ENCODE measurements at places on chromosomes 5 and 9.

GRCh38 chr5:110956280-110956912 lies 115.1 kb upstream of the TSLP start:
- DNase-seq = no peak

DNA sequence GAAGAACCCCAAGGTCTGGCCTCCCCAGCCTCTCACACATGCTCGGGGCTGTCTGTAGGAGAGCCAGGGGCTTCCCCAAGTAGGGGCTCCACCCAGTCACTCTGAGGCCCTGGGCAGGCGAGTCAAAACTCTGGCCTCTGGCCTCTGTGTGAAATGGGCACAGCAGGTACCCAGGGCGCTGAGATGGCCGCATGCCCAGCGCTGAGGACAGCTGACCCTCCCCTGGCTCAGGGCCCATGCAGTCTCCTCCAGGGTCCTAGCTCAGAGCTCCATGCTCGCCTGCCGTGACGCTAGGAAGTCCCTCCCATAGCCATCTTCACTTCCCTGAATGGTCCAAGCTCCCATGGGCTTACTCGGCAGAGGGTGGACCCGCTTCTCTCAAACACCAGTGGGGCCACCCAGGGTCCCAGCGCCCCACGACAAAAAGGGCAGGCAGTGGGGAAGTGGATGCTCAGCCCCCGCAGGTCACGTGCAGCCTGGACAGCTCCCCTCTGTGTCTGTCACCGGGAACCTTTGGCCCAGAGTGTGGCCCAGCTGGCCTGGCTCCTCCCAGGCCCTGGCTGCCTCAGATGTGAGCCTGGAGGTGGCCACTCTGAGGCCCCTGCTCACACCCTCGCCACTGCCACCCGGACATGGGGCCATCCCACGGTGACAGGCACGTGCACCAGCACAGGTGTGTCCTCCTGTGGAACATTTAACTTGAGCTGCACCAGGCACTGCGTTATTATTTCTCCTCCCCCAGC lies 12.2 kb upstream of the VAV2 start:
- no peak for DNase-seq

DNA sequence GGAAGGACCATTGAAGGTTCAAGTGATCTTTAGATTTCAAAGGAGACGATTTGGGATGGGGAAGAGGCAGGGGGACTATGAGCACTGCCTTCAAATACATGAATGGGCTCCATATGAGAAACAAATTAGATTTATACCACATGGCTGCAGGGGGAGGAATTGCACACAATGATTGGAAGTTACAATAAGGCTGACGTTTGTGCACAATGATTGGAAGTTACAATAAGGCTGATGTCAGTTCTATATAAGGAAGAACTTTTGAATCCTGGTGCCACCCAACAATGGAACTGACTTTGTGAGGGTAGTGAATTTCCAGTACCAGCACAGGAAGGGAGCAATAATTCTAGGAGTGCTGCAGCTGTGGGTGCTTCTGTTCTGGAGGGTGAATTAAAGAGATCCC lies 95.7 kb upstream of the PTGER4 start:
- DNase-seq = no peak

DNA sequence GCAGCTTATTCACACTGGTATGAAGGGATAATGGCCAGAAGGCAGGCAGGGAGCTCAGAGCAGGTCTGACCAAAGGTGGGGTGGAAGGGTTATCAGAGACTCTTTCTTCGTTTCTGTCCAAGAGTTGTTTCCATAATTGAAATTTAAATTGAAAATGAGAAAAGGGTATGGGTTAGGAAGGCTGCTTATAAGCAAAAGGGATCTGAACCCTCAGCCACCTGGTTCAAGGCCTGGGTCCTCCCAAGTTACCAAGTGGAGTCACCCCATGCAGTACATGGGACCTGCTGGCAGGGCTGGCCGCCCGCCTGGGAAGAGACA lies 17.8 kb downstream of the EEIG1 start:
- no peak for DNase-seq

DNA sequence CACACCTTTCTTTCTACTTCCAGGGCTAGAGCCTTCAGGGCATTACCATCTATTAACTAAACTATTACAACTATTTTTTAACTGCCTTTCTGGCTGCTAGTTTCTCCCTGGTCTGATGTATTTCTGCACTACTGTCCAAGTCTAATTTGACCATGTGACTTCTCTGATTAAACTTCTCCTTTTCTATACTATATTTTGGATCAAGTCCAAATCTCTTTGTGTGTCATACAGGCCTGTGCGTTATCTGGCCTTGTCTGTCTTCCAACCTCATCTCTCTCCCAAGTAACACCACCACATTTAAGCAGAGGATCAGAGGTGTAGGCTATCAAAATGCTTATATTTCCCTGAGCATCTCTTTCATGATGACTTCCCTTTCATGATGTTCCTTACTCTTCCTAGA lies 47.2 kb upstream of the OR13F1 start:
- no peak for DNase-seq

DNA sequence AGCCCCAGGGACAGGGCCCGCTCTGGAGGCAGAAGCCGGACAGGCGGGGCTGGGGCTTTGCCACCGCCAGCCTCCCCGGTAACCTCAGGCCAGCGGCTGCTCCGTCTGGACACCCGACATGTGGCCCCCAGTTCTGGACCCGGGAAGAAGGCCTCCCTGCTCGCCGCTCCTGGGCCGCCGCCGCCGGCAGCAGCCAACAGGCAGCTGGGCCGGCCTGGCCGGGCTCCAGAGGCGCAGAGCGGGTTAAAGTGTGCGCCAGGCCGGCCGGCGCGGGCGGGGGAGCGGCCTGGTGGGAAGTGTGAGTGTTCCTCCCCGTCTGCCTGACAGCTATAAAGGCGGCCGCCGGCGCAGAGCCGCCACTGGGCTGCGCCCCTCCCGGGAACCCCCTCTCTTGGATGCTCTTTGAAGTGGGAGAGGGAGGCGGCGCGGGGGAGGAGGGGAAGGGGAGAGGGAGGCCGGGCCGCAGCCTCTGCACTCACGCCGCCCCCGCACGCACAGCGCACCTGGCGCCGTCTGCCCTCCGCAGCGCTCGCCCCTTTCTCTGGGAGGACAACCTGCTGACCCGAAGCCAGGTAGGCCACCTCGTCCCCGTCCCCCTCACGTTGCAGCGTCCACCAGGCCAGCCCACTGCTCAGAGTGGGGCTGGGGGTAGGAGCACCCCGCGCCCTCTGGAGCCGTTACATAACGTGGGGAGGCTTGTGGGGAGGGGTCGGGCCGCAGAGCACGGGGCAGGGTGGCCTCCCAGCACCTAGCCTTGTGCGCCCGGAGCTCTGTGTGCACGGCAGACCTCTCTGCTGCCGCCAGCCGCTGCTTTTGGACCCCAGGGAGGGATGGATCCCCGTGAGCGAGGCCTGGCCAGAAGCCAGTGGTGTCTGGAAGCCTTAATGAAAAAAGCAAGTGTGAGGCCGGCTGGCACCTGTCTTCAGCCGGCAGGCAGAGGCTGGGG lies at the start of gene ADAMTSL2:
Gene ADAMTSL2, plus strand, starts transcription at position 359 of the 946 bp plus-strand sequence. CDS start 2,009 bp downstream, outside the sequence.
- no peak for DNase-seq

- no peak for DNase-seq
Observed at GRCh38 chr9:120071760-120072159, 508.2 kb downstream of the CDK5RAP2 start.

GRCh38 chr5:56175488-56175887 lies 57.6 kb downstream of the ANKRD55 start:
- no peak for DNase-seq

GRCh38 chr9:13948037-13948436 lies 365.9 kb downstream of the NFIB start:
- no peak for DNase-seq

DNA sequence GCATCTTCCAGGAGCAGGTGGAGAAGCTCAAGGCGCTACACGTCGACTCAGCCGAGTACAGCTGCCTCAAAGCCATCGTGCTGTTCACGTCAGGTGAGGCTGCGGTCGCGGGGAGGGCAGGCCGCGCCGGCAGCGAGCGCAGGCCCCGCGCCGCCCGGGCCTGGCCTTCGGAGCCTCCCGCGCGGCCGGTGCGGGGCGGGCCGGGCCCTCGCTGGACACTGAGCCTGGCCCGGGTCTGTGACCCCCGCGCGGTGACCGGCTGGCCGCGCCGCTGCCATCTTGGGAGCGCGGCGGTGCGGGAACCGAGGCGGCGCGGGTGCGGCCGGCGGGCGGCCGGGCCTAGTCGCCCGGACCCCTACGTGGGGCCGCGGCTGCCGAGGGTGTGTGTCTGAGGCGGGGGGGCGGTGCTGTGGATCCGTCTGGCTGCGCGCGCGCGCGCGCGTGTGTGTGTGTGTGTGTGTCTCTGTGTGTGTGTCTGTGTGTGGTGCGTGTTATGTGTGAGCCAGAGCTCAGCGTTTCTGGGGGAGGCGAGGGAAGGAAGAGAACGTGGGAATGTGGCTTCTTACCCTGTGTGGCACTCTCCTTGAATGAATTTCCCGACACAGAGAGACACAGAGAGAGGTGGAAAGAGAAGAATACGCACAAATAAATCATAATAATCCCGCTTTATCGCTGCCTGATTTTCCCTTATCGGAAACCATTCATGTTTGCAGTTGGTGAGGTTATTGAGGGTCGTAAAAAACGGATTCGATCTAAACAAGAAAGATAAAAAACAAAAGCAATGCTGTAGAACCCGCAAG lies 5.5 kb downstream of the NR2F1 start:
- DNase-seq = no peak

GRCh38 chr5:133885566-133885965 lies 82.9 kb downstream of the C5orf15 start:
- DNase-seq = no peak

- DNase-seq = no peak
Observed at GRCh38 chr5:111926026-111926425, 169.0 kb upstream of the NREP start.

DNA sequence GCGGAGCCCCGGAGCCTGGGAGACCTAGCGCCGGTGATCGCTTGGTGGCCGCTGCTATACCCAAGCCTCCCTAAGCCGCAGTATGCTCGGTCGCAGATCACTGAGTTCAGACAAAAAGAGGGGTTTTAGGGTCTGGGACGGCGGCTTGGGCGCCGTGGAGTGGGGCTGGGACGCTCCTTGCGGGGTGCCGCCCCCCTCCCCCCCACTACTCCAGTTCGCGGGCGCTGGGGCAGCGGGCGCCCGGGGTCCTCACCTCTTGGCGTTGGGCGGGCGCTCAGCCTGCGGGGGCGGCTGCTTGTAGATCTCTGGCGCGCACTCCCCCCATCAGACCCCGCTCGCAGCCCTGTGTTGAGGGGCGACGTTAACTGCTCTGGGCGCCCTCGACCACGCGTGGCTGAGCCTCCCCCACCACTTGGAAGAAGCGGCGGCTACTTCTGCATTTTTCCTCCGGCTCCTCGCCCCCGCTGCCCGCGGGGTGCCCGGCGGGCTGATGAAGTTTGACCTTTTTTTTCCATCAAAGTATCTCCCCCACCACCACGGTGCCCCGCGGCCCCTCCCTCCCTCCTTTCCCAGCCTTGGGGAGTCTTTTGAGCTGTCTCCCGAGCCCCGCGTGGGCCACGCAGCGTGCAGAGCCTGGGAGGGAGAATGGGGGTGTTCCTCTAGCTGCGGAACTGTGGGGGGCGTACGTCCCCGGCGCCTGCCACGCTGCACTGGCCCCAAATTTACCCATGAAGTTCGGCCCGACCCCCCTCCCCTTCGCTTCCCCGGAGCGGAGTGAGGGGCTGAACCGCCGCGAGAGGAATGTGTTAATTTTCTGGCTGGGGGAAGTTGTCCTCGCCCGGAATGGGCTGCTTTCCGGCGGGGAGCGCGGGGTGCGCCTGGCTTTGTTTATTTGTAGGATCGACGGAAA lies 1.2 kb downstream of the CXXC5 start:
- no peak for DNase-seq

DNA sequence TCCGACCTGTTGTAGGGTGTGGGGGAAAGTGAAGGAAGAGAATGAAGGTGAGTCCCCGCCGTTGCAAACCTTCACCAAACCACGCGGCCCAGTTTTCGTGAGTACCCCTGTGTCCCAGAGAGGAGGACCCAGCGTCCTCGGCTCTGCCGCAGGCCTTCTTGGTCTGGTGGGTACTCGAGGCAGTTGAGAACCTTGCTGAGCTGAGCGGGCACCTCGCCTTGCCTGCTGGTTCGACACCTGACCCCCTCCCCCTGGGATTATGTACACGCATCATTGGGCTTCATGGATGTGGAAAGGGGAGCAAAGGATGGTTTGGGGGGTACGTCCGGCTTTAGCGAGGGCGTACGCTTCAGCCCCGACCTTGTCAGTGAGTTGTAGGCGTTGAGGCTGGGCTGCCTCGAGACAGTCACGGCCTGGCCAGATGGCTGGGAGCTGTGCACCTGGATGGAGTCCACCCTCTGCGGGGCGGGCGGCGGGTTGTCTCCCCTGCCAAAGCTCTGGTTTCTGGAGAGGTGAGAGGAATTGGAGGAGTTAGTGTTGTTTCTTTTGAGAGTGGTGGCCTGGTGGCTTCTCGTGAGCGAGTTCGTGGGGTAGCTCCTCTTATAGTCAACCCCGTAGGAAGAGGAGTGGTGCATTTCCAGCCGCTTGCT lies 128.1 kb downstream of the SEMA6A start:
- DNase-seq = no peak

- no peak for DNase-seq
Observed at GRCh38 chr9:129459547-129460322, 161.2 kb downstream of the C9orf50 start.

DNA sequence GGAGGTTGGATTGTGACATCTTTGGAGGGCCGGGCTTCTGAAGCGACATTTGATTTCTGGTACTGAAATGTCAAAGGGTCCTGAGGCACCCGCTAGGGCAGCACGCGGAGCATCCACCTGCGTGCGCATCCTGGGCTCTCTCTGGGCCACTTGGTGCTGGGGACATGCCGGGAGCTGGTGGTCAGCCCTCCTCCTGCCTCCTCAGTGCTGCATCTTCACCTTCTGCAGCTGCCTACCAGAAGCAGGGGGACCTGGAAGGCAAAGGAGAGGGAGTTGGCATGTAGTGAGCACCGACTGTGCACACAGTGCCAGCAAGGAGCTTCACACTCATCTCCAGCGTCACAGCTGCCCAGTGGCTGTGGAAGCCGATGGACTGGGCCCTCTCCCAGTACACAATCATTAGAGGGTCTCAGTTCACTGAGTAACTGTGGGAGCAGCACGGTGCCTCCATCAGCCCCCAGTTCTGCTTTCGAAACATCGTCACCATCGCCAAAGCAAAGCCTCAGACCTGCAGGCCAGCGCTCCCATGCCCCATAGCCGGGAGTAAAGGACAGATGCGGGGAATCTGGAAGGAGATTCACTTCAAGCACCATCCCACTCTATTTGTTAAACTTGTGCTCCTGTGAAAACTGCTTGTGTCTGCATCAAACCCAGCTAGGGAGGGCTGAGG lies 138.4 kb downstream of the KCNIP1 start:
- no peak for DNase-seq

- no peak for DNase-seq
Observed at GRCh38 chr5:180744253-180744652, 4.4 kb upstream of the OR2Y1 start.

DNA sequence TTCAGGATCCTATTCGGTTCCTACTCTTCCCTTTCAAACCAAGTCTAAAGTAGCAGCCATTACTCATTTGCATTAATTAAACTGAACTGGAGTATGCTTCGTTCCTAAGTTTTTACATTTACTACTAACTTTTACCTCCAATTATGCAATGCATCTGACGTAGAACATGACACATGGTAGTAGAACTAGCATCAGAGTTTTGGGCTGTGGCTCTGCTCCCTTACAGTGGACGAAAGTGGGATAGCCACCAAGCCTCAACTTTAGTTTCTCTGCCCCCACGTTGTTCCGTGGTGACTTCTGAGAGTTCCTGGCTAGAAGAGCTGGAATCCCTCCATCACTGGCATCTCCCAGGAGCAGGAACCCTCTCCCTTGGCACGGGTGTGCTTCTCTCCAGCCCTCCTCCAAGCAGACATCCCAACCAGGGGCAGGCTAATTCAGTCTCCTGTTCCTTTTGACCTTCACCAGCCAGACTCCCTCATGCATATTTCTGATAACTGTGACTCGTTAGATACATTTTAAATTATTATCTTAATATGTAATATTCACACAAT lies 2.9 kb downstream of the IFNE start:
- DNase-seq = no peak
